ENCODE measurements at places on chromosomes 1 and 21. TPM values are rescaled to one million over a fixed set of nuclear protein-coding genes. Genes with fewer than 3 reads are reported as not detected.

Gene OR14C36
- not detected for total RNA-seq

- DNase-seq = no peak
- no peak overlapping the region for H3K27ac ChIP-seq
- no peaks in the 10 kb centered on the region for H3K27me3 ChIP-seq
- H3K36me3 ChIP-seq = no peaks in the 10 kb centered on the region
- H3K4me3 ChIP-seq = no peak overlapping the region
These were observed 170.3 kb upstream of the TMEM51 start for GRCh38 chr1:14983277-14983676.

Gene THEM5
- not detected for total RNA-seq

Gene TEDDM1
- total RNA-seq = not detected

DNA sequence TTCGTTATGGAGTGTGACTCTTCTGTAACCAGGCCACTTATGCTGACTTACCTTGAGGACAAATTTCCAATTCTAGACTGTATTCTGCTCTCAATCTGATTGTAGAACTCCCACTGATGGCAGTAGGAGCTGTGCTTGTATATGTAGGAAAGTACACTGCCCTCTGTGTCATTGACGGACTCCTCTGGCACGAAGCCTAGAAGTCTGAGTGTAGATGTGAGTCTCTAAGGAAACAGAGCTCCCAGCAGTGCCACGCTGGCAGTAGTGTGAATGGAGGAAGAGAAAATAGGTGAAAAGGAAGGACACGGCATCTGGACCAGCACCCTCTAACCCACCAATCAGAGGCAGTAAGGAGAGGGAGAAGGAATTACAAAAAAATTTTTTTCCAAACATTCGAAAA lies 130.4 kb upstream of the ADGRL2 start:
- peak; percentile 95 for DNase-seq
- H3K27me3 ChIP-seq = no peaks in the 10 kb centered on the region
- H3K27ac ChIP-seq = no peak overlapping the region
- no peak overlapping the region for H3K4me3 ChIP-seq

- peaks cover 1% of the 10 kb centered on the region for H3K4me1 ChIP-seq
- no peak overlapping the region for H3K27ac ChIP-seq
- no peaks in the 10 kb centered on the region for H3K27me3 ChIP-seq
These were observed 17.1 kb downstream of the COL6A2 start for GRCh38 chr21:46114963-46115362.

GRCh38 chr1:184545601-184546000 lies 158.8 kb downstream of the C1orf21 start:
- no peaks in the 10 kb centered on the region for H3K4me1 ChIP-seq
- no peak for DNase-seq
- no peak overlapping the region for H3K4me3 ChIP-seq
- no peaks in the 10 kb centered on the region for H3K36me3 ChIP-seq
- H3K27me3 ChIP-seq = no peaks in the 10 kb centered on the region

GRCh38 chr1:10155087-10155712 lies 55.2 kb upstream of the KIF1B start:
- DNase-seq = peak; percentile 43
- H3K27me3 ChIP-seq = no peaks in the 10 kb centered on the region
- H3K4me3 ChIP-seq = no peak overlapping the region

GRCh38 chr1:11295905-11296304 lies 22.9 kb downstream of the UBIAD1 start:
- no peaks in the 10 kb centered on the region for H3K4me1 ChIP-seq
- no peak for DNase-seq
- no peak overlapping the region for H3K4me3 ChIP-seq
- no peak overlapping the region for H3K27ac ChIP-seq
- H3K27me3 ChIP-seq = no peaks in the 10 kb centered on the region

Gene BARHL2
- not detected for total RNA-seq

DNA sequence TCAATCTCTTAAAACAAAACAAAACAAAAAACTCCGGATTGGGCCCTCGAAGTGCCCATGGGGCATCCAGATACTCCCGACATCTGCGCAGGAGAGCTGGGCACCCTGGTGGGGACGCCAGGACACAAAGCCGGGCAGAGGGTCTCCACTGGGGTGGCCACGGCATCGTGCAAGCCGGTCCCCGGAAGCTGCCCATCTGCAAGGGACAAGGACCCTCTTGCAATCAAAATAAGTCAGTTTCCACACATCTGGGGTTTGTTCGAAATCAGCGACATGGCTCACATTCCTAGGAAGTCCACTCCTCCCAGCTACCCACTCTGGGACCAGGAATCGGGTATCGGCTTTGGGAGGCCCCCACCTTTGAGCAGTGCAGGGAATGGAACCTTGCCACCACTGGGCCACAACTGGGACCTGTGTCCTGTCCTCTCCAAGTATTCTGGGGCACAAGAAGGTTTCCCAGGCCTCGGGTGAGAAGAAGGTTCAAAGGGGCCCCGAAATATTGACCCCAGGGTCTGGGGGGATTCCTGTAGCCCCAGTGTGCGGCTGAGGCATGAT lies 4.6 kb upstream of the PRDM16 start:
- H3K27ac ChIP-seq = no peak overlapping the region
- DNase-seq = no peak
- no peaks in the 10 kb centered on the region for H3K36me3 ChIP-seq

GRCh38 chr21:26096494-26097371 lies 73.8 kb downstream of the APP start:
- H3K4me1 ChIP-seq = peaks cover 8% of the 10 kb centered on the region
- H3K36me3 ChIP-seq = no peaks in the 10 kb centered on the region
- no peaks in the 10 kb centered on the region for H3K27me3 ChIP-seq

Gene KLHDC9
- total RNA-seq = 7.1 TPM

- no peak overlapping the region for H3K27ac ChIP-seq
- H3K4me1 ChIP-seq = no peaks in the 10 kb centered on the region
- no peak overlapping the region for H3K4me3 ChIP-seq
- no peaks in the 10 kb centered on the region for H3K27me3 ChIP-seq
- DNase-seq = no peak
These were observed 13.5 kb upstream of the HJV start for GRCh38 chr1:146035048-146035423.

- DNase-seq = no peak
- no peaks in the 10 kb centered on the region for H3K36me3 ChIP-seq
- no peak overlapping the region for H3K27ac ChIP-seq
- no peak overlapping the region for H3K4me3 ChIP-seq
- H3K27me3 ChIP-seq = peaks cover 17% of the 10 kb centered on the region
These were observed 1.6 kb upstream of the EGLN1 start for GRCh38 chr1:231423648-231424047.

DNA sequence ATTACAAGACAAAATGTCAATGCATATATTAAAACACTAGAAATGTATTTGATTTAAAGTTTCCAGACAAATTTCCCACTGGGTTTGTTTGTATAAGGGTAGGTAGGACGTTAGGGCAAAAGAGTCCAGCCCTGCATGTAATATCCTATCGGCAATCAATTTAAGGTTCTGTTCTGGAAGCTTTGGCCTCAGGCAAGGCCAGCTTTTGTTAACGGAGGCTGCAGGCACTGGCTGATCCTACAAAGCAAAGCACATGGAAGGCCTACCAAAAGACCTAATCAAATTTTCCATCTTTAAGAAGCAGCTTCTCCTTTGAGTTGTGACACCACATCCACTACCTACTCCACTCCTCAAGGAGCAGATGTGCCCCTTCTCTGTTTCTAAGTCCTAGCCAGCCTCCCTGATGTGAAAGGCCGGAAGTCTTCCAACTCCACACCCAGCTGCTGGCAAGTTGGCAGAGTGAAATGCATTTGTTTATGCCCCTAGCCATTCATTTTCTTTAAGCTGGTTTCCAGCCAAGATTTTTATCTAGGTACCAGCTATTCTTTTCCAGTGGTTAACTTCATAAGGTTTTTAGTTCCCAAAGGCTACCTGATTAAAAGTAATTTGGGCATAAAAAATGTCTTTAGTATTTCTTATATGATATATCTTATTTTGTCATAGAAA lies 452.6 kb downstream of the PTBP2 start:
- H3K27me3 ChIP-seq = no peaks in the 10 kb centered on the region
- no peak overlapping the region for H3K27ac ChIP-seq
- no peaks in the 10 kb centered on the region for H3K36me3 ChIP-seq
- H3K4me1 ChIP-seq = peaks cover 3% of the 10 kb centered on the region

GRCh38 chr1:53081384-53082066 lies 19.5 kb downstream of the PODN start:
- no peak overlapping the region for H3K4me3 ChIP-seq
- peaks cover 19% of the 10 kb centered on the region for H3K4me1 ChIP-seq
- no peaks in the 10 kb centered on the region for H3K27me3 ChIP-seq
- peaks cover 3% of the 10 kb centered on the region for H3K36me3 ChIP-seq

Gene HJV
- total RNA-seq = not detected

DNA sequence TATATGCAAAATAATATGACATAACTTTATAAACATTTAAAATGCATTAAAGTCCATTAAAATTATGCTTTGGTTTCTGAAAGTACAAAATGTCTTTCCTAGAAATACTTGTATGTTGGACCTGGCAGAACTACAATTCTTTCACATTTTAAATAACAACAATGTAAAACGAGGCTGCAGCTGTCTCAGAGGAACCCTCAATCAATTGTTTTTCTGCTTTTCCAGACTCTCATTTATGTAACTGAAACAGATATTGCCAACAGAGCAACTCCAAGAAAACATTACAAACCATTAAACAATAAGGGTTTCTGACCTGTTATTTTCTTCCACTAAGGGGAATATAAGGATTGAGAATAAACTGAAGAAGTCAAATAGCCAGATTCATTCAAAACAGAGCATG lies 1193.4 kb downstream of the NCAM2 start:
- H3K27me3 ChIP-seq = no peaks in the 10 kb centered on the region
- no peaks in the 10 kb centered on the region for H3K36me3 ChIP-seq
- DNase-seq = peak; percentile 76
- H3K4me3 ChIP-seq = no peak overlapping the region
- no peak overlapping the region for H3K27ac ChIP-seq

GRCh38 chr1:218347723-218348627 lies 2.8 kb downstream of the TGFB2 start:
- no peaks in the 10 kb centered on the region for H3K27me3 ChIP-seq
- H3K4me1 ChIP-seq = peaks cover 3% of the 10 kb centered on the region
- peak; percentile 97 for DNase-seq
- H3K4me3 ChIP-seq = peak overlapping the region; percentile 48
- H3K27ac ChIP-seq = peak overlapping the region; percentile 63

DNA sequence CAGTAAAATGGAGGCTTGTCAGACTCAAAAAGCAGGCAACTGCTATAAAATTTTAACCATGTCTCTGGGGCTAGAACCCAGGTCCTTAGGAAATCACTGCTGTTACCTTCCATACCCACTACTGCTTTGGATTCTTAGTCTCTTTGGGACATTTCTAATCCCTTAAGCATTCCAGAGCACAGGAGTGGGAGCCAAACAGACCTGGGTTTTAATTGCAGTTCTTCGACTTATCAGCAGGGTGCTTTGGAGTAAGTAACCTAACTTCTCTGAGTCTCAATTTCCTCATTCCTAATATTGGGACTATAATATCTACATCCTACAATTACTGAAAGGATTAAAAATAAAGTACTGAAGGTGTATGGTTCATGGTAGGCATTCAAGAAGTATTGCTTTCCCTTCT lies 161.0 kb upstream of the BEND5 start:
- H3K27me3 ChIP-seq = no peaks in the 10 kb centered on the region
- H3K36me3 ChIP-seq = no peaks in the 10 kb centered on the region
- H3K4me1 ChIP-seq = no peaks in the 10 kb centered on the region
- no peak overlapping the region for H3K27ac ChIP-seq
- H3K4me3 ChIP-seq = no peak overlapping the region

Gene S100A9
- 394 TPM for total RNA-seq

DNA sequence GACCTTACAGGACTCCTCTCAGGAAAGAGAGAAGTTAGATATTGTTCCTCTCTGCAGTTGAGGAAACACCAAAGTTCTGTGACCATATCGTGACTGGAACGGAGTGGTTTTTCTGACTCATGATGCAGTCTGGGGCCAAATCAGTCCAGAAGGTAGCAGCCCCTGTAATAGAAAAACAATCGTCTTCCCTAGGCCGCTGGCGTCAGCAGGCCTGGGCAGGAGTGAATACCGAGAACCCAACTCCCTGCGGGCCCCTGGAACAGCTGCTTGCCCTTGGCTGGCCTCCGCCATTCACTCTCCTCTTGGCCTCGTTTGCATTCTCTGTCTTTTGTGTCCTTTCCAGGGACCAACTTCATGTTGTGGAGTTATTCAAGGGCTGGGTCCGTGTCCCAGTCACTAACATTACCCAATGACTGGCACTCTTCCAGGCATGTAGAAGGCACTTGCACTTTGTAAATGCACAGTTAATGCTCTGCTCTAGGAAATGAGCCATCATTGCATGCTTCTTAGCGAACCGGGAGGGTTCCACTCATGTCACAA lies 10.9 kb upstream of the CD101 start:
- H3K27me3 ChIP-seq = no peaks in the 10 kb centered on the region
- peaks cover 10% of the 10 kb centered on the region for H3K36me3 ChIP-seq
- no peak for DNase-seq
- H3K27ac ChIP-seq = peak overlapping the region; percentile 63

GRCh38 chr21:41713495-41714281 lies 53.2 kb downstream of the RIPK4 start:
- H3K4me1 ChIP-seq = no peaks in the 10 kb centered on the region
- no peaks in the 10 kb centered on the region for H3K36me3 ChIP-seq
- H3K4me3 ChIP-seq = no peak overlapping the region
- DNase-seq = no peak

DNA sequence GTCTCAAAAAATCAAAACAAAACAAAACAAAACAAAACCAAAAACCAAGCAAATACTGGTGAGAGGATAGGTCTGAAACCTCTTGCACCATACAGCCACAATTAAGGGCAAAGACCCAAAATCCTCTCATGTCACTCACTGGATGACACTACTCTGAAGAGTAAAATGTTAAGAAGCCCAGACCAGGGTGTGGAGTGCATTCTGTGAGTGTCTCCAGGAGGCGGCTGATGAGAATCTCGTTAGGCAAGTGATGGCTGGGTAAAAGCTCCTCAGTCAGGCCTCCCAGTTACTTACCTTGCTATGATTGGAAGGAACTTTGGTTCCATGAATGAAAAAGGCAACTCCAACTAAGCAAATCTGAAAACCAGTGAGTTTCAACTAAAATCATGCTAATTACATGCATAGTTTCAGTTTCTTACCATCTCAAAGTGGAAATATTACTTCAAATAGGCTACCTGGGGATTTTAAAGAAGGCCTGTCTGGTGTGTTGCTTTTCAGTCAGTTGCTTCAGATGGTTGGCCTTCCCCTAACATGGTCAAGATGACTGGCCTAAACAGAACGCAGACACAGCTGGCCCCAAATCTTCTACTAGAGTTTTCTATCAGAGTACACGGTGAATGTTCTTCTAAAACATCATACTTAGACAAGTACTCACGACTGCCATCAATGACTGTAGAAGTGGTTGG lies 95.1 kb downstream of the KIAA0319L start:
- H3K4me1 ChIP-seq = no peaks in the 10 kb centered on the region
- no peak overlapping the region for H3K27ac ChIP-seq
- H3K27me3 ChIP-seq = no peaks in the 10 kb centered on the region
- peaks cover 32% of the 10 kb centered on the region for H3K36me3 ChIP-seq

DNA sequence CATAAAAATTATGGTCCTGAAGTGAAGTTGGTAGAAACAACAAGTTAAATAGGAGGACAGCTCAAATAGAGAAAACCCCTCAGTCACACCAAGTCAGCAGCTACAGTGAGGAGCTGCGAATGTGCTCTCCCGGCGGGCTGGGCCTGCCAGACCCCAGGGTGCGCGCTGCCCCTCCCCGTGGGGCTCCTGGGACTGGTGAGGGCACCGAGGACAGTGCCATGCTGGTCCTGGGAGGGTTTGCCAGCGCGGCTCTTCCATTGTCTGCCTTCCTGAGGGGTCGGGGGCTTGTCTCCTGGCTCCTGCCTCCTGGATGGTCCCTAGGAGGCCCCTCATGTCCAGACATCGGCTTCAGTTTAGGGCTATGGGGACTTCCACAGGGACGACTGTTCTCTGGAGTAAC lies 121.8 kb downstream of the PCBP3 start:
- H3K27me3 ChIP-seq = no peaks in the 10 kb centered on the region
- H3K4me1 ChIP-seq = peaks cover 2% of the 10 kb centered on the region
- no peak overlapping the region for H3K27ac ChIP-seq
- DNase-seq = no peak
- H3K36me3 ChIP-seq = no peaks in the 10 kb centered on the region
- no peak overlapping the region for H3K4me3 ChIP-seq

Gene AMY1A
- total RNA-seq = 2.1 TPM

Measured in lung (tissue), 17 donors.